Hindlimb muscle (tissue), 1 donor: ENCODE measurements at places on chromosomes 16 and 17. TPM values are rescaled to one million over a fixed set of nuclear protein-coding genes. Genes with fewer than 3 reads are reported as not detected.

- DNase-seq: no peak
Observed at GRCh38 chr16:14241631-14242030, 170.5 kb downstream of the MRTFB start.

- DNase-seq: no peak
Observed at GRCh38 chr16:67992661-67993206, 6.5 kb downstream of the DPEP2 start.

- no peak for DNase-seq
Observed at GRCh38 chr17:1482680-1483079, 9.8 kb downstream of the MYO1C start.

- DNase-seq: no peak
Observed at GRCh38 chr16:67528870-67529581, 397 bp downstream of the RIPOR1 start.

DNA sequence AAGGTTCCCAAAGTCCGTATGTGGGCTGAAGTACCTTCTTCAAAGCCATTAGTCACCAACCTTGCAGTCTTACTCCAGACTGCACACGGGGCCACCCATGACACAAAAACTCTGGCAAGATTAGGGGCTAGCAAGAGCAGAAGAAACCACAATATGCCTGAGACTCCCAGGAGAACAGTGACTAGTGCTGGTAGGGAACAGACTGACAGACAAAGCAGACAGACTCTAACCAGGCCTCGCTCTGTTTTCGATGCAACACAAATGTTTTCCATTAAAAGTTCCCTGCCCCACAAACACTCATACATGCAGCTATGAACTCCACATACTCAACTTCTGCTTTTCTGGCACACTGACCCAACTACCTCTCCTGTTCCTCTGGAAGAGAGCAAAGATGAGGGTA lies 102.2 kb downstream of the HIC1 start:
- no peak for DNase-seq

- DNase-seq: no peak
Observed at GRCh38 chr17:78561166-78561565, 16.0 kb downstream of the DNAH17 start.

DNA sequence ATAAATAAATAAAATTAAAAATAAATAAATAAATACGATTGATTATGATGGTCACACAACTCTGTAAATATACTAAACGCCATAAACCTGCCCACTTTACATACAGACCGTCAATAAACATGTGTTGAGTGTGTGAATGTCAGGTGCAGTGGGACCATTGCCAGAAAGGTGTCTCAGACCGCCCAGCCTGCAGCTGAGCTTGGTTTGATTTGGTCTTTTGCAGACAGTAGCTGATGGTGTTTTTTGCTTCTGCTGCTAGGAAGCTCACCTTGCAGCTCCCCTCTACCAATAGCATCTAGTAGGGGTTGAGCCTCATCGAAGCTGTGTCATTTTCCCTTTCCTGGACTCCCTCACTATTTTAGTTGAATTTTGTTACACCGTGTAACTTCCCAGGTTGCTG lies 23.5 kb downstream of the UBALD1 start:
- no peak for DNase-seq

GRCh38 chr16:30470170-30470512 lies 2.4 kb upstream of the ITGAL start:
- DNase-seq: no peak

- peak; percentile 29 for DNase-seq
Observed at GRCh38 chr17:17151962-17152361, 54.2 kb downstream of the PLD6 start.

- DNase-seq: no peak
Observed at GRCh38 chr17:34511931-34512330, 67.5 kb upstream of the TMEM132E start.

- DNase-seq: no peak
Observed at GRCh38 chr17:80797741-80798594, 193.7 kb upstream of the CHMP6 start.

DNA sequence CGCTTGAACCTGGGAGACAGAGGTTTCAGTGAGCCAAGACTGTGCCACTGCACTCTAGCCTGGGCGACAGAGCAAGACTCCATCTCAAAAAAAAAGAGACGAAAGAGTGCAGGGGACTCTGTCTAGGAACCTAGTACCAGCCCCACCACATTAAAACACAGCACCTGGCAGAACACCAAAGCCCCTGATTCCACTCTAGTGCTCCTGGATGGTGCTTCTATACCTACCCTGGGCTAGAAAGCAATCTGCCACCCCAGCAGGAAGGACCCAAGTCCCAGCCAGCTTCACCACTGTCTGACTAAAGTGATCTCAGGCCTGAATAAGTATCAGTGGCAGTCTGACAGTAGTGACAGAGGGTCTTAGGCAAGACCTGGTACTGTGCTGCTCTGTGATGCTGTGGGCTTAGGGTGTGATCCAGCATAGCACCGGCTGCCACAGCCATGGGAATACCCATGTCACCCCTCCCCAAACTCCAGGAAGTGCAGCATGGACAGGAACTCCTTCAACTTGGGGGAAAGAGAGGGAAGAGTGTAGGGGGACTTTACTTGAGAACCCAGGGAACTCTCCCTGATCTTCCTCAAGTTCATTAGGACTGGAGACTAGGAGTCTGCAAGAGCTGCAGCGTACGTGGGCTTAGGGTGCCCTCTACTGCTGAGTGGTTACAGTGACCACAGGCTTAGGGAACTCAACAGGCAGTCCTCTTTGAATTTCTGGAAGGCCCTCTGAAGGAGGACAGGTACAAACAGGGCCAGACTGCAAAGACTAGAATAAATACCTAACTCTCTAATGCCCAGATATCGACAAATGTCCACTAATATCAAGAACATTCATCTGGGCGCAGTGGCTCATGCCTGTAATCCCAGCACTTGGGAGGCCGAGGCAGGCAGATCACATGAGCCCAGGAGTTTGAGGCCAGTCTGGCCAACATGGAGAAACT lies 30.0 kb upstream of the RNF43 start:
- DNase-seq: peak; percentile 13

- DNase-seq: no peak
Observed at GRCh38 chr17:68036304-68037147, 991 bp downstream of the KPNA2 start.

GRCh38 chr17:63479495-63480184 lies 2.8 kb downstream of the ACE start:
- no peak for DNase-seq

- no peak for DNase-seq
Observed at GRCh38 chr17:42685831-42686230, 3.5 kb downstream of the CNTNAP1 start.

DNA sequence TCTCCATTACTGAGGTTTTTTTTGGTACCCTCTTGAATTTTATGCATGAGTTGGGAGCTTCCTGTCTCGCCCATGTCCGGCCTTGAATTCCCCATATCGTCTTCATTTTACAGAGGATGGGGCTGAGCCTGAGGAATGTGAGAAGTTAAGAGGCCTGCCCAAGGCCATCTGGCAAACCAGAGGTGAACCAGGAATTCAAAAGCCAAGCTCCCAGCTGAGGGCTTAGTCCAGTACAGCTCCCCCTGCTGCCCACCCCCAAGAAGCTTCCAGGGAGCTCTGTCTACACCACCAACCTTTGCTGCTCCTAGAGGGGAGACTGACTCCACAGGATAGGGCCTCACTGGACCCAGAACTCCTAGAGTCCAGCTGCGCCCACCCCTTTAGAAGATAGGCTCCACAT lies 20.7 kb upstream of the C16orf78 start:
- DNase-seq: no peak

DNA sequence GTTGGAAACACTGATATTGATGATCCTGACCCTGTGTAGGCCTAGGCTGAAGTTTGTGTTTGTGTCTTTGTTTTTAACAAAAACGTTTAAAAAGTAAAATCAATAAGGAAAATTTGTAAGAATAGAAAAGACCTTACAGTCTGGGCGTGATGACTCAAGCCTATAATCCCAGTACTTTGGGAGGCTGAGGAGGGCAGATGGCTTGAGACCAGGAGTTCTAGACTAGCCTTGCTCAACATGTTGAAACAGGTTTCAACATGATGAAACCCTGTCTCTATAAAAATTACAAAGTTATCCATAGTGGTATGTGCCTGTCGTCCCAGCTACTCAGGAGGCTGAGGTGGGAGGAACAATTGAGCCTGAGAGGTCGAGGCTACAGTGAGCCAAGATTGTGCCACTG lies 18.3 kb upstream of the TOM1L1 start:
- DNase-seq: no peak

GRCh38 chr17:63680700-63681099 lies 19.2 kb downstream of the LIMD2 start:
- no peak for DNase-seq

DNA sequence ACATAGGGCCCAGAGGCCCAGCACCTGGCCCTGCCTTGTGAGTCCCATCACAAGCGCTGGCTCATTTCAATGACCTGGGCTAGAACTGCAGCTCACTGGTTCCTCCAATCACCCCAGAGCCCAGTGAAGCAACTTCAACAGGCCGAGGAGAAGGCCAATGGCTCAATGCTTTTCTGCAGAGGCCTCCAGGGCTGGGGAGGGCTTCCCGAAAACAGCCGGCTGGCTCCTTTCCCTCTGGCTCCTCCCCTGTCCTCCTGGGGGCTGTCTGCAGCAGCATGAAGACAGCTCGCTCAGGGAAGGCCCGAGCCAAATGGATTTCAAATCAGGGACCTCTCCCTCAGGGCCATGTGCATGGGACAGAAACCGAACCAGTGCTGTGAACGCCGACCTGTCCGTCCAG lies 121.6 kb downstream of the ZNF423 start:
- peak; percentile 71 for DNase-seq

- DNase-seq: no peak
Observed at GRCh38 chr17:48126532-48126850, 18.9 kb downstream of the SNX11 start.

DNA sequence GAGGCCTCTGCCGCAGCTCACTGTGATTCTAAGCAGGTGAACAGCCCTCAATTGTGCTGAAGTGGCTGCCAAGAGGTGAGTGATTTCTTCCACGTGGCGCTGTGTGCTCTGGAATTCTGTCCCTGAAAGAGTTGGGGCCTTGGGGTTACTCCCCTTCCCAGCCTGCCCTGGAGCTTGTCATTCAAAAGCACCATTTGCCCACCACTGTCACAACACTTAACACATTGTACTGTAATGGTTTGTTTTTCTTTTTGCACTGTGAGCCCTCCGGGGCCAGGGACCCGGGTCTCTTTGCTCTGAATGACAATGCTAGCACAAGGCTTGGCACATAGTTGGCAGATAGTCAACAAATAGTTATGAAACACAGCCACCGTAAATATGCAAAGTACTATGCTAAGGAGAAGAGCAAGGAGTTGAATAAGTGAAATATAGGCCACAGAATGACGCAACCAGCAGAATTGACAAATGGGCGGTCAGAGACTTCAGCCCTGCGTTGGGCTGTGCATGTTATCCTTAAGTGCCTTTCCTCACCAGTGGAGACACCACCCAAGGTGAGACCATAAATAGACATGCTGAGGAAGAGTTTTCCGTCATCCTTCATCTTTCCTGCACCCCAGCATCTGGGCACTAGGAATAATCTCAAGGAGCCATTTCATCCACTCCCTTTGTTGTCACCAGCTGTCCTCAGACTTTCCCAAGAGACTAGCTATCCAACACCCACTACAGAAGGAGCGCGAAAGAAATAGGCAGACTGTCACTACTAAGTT lies 112.0 kb upstream of the DNAH9 start:
- no peak for DNase-seq

DNA sequence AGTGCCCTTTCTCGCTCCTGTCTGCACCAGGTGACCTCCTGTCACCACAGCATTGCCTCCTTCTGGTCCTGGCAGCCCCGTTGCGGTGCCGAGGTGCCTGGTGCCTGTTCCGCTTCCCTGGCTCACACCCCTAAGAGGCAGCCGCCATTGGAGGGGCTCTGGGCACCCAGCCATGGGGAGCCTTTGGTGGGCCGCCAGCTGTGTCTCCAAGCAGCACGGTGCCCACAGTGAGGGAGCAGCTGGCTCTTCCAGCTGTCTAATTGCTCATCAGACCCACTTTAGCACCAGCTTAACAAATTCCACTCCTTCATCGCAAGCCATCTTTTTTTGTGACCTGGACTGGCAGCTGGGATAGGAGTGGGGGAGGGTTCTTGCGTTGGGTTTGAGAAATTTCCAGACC lies 276.1 kb downstream of the SNX29 start:
- DNase-seq: peak; percentile 47

- no peak for DNase-seq
Observed at GRCh38 chr17:55290492-55291113, 25.8 kb downstream of the HLF start.

Gene TBC1D3C
- polyA plus RNA-seq: not detected

Gene DNAH9
- 0.90 TPM for polyA plus RNA-seq

Gene TMC8
- 3.7 TPM for polyA plus RNA-seq

Gene DRC3
- 8.3 TPM for polyA plus RNA-seq

Gene CALB2
- polyA plus RNA-seq: 0.46 TPM

Gene GALR2
- not detected for polyA plus RNA-seq

Gene CDH11
- polyA plus RNA-seq: 41.9 TPM

Gene WNT3
- 2.7 TPM for polyA plus RNA-seq

Gene NSMCE1
- 46.8 TPM for polyA plus RNA-seq

Gene HOXB1
- polyA plus RNA-seq: not detected

Gene PITPNM3
- 5.9 TPM for polyA plus RNA-seq

Gene TP53TG3
- not detected for polyA plus RNA-seq

Gene STAC2
- polyA plus RNA-seq: 0.25 TPM

Gene WNK4
- 0.19 TPM for polyA plus RNA-seq
